GDM1 (cell line): ENCODE measurements at places on chromosomes 5 and 9.

GRCh38 chr5:148989567-148989966 is 73.3 kb downstream of the SH3TC2 start:
- DNase-seq, result no peak

DNA sequence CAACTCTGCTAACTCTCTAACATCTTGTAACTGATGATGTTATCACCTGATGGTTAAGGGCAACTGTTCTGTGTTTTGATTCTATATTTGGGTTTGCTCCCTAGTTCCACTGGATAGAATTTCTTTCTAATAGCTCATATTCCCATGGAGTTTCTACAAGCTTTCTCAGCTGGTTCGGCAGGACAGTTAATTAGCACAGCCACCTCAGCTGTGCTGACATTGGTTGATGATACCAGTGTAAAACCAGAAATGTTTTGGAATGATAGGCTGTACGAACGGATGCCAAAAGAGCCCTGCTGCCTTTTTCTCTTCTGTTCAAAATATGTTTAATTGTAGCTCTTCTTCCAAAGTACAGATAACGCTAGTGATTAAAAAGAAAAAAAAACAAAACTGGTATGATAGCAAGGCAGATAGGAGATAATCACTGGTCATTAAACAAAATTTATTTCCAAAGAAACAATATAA is 440.5 kb upstream of the ZNF608 start:
- DNase-seq, result no peak

- no peak for DNase-seq
Measured at GRCh38 chr5:125190232-125191087, 444.0 kb upstream of the ZNF608 start.

GRCh38 chr5:175772747-175773533 is 98.4 kb upstream of the CPLX2 start:
- no peak for DNase-seq

DNA sequence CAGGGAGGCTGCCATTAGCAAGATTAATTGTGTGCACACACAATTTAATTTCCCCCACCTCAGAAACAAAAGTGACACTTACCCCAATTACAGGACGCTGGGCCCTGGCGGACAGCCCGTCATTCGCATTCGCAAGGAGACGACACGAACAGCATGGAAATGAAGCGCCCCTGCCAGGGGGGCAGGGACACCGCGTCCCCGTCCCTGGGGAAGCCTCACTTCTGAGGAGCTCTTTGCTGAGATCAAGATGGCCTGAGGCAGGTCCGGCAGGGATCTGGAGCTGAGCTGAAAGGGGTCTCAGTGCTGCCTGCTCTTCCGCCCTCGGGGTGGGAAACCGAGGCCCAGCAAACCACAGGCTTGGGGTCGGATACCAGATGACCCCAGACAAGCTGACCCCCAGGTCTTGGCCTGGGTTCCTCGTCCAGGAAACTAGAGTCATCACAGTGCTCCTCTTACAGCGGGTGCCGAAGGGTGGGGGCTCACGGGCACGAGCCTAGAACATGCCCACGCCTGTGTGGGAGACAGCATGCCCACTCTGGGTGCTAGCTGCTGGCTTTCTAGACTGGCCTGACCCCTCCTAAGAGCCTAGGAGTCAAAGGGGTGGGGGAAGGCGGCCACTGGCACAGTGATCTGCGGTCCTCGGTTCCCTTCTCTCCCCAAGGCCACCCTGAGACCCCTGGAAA is 103.2 kb downstream of the VAV2 start:
- DNase-seq, result no peak

GRCh38 chr9:122015170-122015821 is 77.8 kb downstream of the TTLL11 start:
- DNase-seq, result no peak

- DNase-seq, result no peak
Measured at GRCh38 chr5:172887692-172888091, 53.6 kb downstream of the ERGIC1 start.

DNA sequence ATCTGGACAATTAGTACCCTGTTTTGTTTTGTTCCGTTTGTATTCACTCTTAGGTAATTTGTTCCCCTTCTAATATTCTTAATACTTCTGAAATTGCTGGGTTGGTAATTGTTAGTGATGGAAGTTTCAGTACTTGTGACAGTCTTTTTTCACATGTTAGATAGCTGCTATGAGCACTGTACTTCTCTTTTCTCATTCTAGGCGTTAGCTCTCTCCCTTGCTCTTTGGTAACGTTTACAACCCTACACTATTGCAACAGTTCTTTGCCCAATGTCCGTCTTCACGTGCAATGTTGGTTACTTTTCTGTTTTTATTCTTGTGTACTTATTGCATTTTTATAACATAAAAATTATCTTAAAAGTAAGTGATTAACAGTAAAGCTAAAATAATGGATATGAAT is 1509.0 kb downstream of the MAT2B start:
- no peak for DNase-seq

- DNase-seq, result no peak
Measured at GRCh38 chr5:169139480-169140050, 161.4 kb downstream of the SLIT3 start.

DNA sequence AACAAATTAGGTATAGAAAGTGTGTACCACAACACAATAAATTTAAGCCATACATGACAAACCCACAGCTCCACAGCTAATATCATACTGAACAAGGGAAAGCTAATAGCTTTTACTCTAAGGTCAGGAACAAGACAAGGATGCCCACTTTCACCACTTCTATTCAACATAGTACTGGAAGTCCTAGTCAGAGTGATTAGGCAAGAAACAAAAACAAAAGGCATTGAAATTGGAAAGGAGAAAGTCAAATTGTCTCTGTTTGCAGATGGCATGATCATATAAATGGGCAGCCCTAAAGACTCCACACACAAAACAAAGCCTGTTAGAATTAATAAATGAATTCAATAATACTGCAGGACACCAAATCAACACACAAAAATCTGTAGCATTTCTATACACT is 548.8 kb downstream of the CTNND2 start:
- DNase-seq, result no peak

DNA sequence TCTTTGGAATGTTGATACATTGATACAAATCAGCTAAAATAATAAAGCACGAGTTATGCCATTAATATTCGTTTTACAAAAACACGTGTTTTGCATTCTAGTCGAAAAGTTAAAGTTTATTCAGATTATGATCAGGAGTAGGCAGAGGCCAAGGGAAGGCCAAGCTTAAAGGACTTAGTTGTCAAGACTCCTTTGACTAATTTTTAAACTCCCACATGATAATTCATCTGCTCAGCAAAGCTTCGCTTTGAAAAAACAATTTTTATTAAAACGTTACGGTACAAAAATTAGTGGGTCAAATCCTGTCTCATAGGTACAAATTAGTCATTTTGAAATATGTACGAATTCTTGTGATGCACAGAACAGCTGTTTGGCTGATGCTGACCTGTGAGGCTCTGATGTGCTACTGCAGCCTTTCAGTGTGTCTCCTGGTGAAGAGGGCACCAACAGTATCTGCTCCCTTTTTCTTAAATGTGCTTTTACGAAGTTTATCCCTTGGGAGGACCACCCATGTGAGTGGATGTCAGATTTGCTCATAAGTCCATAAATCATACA is 23.0 kb upstream of the NR3C1 start:
- DNase-seq, result no peak

DNA sequence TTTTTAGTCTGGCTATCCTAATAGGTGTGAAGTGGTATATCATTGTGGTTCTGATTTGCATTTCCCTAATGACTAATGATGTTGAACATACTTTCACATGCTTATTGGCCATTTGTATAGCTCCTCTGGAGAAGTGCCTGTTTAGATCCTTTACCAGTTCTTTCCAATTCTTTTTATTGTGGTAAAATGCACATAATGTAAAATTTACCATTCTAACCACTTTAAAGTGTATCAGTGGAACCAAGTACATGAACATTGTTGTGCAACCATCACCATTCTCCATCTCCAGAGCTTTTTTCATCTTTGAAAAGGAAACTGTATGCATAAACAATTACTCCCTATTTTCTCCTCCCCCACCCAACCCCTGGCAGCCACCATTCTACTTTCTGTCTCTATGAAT is 95.4 kb downstream of the NRG2 start:
- DNase-seq, result no peak

- DNase-seq, result no peak
Measured at GRCh38 chr5:74426506-74426905, 214.0 kb downstream of the ENC1 start.

DNA sequence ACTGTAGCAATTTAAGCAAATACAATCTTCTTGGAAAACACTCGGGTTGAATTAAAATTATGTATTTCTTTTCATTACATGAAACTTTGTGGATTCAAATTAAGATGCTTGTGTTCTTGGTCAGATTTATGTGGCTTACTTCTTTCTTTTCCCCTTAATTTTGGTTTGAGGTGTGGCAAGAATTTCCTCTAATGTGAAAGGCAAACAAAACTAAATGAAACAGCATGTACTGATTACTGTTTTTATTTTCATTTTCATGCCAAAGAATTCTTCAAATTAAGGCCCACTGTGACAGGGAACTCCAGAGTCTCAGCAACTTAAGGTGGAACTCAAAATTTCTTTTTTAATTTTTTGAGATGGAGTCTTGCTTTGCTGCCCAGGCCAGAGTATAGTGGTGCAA is at the start of gene OMD:
OMD (minus strand) TSS at position 132 of the 400 bp plus-strand sequence. CDS start 6,913 bp downstream, outside the sequence.
- no peak for DNase-seq

DNA sequence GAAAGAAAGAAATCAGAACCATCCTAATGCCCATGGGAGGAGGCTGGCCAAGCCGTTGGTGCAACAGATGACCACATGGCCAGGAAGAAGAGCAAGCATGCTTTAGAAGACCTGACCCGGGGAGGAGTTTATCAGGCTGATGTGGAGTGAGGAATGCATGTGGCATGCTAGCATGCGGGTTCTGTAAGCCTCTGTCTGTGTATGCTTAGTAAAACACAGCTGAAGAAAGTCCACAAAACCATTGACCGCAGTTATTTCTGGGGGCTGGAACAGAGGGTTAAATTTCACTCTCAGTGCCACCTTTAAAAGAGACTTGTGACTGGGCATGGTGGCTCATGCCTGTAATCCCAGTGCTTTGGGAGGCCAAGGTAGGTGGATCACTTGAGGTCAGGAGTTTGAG is 19.1 kb downstream of the GFI1B start:
- DNase-seq, result no peak

DNA sequence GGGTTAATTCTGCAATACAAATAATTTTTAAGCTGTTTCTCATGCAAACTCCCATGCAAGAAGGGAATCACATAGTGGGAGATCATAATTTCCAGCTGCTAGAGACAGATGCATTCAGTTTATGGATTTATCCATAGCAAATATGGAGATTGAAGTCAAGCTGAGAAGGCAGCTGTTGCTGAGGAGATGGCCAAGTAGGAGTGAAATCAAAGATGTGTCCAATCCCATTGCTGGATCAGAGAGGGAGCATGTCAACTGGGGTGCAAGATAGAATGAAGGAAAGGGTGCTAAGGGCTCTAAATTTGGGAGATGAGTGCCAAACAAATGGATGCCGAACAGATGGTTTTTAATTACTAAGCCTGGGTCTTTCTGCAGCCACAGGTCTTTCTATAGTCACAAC is 504.5 kb downstream of the NFIB start:
- DNase-seq, result no peak

DNA sequence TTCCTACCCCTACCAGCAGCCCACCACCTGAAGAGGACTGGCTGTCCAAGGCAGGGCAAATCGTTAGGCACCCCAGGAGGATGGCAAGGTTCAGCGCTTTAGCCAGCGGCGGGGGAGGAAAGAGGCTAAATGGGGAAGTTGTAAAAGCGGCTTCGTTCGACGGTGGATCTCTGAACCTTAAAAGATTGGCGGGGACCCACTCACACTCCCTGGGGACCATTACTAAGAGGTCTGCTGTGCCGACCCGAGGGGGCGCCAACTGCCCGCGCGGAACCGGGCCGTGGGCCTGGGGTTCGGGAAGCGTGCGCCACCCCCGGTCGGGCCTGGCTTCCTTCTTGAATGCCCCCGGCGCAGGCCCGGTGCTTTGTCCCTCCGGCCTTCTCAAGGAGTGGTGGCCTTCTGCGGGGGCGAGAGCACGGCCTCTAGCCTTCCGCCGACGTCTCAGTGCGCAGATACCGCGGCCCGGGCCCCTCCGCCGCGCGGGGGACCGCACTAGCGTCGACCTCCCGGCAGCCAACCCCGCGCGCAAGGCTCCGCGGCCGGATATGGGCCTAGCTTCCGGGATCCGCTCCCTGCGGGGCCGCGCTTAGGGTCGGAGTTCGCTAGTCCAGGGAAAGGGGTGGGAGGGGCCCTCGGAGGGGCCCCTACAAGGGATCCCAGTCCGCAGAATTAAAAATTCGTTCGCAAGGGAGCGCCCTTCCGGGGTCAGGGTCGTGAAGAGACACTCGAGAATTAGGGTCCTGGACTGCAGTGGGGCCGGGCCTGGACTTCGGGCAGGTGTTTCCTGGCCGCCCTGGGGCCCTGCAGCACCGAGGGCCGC is 10.5 kb downstream of the NR2F1-AS1 start:
- no peak for DNase-seq

GRCh38 chr9:136045595-136046553 is 49.2 kb downstream of the NACC2 start:
- DNase-seq, result no peak

GRCh38 chr9:34010979-34011378 is 37.7 kb downstream of the UBAP2 start:
- no peak for DNase-seq

DNA sequence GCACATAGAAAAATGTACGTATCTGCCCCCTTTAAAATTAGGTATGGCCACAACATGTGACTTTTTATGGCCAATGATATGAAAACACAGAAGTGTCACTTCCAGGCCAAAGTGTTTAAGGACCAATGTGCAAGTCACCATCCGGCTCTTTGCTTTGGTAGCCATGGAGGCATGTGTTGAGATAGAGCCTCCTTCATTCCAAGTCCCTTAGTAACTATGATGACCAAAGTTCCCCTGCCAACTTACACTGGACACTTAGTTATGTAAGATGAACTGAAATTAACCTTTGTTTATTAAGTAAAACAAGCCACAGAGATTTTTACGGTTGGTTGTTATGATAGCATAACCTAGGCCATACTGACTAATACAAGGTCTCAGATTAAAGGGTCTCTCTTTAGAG is 51.0 kb downstream of the FBN2 start:
- DNase-seq, result no peak

- no peak for DNase-seq
Measured at GRCh38 chr5:141510160-141510559, 21.3 kb downstream of the PCDHGC5 start.

DNA sequence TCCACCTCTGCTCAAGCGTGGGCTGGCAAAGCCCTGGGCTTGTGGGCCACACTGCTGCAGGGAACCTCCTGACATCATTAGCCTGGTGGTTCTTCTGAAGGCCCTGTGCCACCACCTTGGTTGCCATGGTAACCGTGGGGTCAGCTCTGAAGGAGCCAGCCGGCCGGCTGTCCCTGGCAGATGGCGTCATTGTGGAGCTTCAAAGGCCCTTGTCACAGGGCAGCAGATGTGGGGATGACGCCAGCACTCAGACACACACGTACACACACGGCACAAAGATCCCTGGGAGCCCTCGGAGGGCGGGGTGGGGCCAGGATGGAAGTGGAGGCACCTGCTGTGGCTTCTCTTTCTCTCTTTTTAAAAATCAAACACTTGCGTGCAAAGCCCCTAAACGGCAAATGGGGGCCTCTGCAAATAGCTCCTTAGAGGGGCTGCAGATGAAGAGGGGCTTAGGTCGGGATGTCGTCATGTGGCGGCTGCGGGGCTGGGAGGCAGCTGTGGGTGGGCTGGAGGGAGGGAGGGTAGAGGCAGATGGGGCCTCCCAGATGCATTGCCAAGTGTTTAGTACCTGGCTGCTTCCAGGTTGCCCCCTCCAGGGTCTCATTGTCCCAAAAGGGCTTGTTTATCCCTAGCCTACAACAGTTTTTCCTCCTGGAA is 19.5 kb upstream of the RPL26L1 start:
- DNase-seq, result no peak

GRCh38 chr5:132411304-132412013 is 41.9 kb downstream of the SLC22A5 start:
- DNase-seq, result no peak

- no peak for DNase-seq
Measured at GRCh38 chr5:138955013-138955660, 80.0 kb upstream of the LRRTM2 start.
